ENCODE measurements at places on chromosomes 5 and 9. TPM values are rescaled to one million over a fixed set of nuclear protein-coding genes. Genes with fewer than 3 reads are reported as not detected.

IL3 gene
- not detected for total RNA-seq

DNA sequence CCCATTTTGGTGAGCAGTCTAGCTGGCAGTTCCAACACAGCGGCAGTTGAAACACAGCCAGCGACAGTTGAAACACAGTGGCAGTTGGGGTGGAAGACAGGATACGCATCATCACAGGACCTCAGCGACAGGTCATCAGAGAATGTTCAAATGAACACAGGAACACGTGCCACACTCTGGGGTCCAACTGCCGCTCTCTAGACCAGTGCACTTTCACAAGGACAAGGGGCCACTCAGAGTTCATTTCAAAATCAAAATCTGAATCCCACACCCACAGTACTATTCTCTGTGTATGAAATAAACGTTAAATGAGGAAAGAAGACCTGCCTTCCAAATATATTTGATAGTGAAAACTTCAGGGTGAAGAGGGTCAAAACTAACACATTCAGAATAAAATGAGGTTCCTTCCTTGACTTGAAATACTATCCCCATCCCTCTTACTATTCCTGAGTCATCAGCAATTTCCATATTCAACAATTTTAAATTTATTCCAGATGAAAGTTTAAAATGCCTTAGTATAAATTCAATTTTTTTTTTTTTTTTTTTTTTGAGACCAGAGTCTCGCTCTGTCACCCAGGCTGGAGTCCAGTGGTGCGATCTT lies 53.0 kb upstream of the SIMC1 start:
- DNase-seq = no peak

DNA sequence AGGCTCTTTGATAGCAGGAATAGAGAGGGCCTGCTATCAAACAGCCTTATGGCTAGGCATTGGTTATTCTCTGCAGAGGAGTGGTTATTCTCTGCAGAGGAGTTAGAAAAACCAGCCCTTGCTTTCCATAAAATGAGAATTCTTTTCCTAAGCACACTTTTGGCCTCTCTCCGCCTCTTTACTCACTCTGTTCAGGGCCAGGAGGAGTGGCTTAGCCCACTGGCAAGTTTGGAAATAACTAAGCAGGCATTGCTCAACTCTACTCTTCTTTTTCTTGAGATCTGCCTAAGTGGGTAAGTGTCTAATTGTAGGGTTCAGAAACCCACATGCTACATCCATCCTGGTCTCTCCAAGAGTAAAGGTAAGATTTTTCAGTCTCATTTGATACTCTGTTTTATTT lies 341.7 kb downstream of the KIAA0825 start:
- no peak for DNase-seq

DNA sequence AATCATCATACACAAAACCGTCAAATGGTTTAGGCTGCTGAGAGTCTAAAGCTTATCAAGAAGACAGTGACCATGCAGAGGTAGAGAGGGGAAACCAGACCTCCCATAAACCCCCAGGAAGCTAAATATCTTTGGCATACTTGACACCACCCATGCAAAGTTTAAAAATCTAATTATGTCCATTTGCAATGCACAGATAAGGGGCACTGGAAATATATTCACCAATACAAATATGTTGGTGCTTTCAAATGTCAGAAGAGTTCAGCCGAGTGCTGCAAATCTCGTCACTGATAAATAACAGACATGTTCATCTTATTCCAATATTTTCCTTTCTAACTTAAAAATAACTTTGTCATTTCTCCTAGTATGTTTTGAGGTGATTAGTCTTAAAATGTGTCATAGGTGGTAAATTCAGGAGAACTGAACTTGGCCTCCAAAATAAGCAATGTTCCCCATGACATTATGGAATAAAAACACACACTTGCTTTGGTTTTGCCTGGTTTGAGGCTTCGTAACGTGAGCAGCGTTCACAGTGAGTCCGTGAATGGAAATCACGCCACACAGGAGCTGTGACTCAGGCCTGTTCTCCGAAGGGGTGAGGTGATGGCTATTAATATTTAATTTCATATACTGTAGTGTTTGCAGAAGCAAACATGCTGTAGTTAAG lies 182.2 kb downstream of the AOPEP start:
- DNase-seq = no peak

- no peak for DNase-seq
Measured at GRCh38 chr9:134458207-134459108, 132.2 kb downstream of the RXRA start.
